ENCODE measurements at places on chromosomes 2 and 18.

GRCh38 chr2:207012461-207012860, 73.1 kb downstream of the CPO start:
- DNase-seq: no peak

GRCh38 chr2:11665510-11666362, 4.3 kb downstream of the NTSR2 start:
- no peak for DNase-seq

DNA sequence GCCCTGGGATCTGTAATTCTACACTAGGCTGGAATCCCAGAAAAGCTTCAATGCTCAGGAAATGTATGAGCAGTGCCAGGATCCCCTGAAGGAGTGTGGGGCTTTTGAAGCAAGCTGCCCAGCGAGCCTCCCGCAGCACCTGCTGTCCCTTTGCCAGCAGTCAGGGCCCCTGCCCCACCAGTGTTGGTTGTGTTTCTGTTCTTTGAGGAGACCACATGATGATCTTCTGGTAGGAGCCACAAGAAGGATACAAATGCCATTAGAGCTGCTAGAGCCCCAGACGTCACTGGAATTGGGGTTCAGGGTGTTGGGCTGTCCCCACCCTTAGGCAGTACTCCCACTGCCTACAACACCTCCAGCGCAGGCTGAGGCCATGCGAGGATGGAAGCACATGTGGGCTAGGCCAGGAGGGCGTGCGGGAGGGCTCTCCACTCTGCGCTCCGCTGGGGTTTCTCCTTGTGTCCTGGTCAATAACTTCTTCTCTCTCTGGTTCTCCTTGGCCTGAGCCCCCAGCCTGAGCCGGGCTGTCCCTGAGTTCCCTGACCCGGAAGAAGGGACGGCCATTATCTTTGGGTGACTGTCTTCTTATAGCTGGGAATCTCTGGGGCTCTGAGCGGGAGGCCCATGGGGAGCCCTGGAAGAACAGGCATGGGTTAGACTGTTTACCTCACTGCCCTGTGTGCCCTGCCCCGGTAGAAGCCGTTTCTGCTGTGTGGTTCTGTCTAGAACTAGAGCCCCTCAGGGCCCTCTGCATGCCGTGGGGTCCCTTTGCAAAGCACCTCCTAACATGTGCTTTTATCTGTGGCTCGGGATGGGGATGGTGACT, 73.9 kb downstream of the LRRFIP1 start:
- DNase-seq: no peak

GRCh38 chr2:140199312-140199711, 1419.1 kb upstream of the NXPH2 start:
- no peak for DNase-seq

GRCh38 chr2:47086054-47086471, 69.0 kb downstream of the STPG4 start:
- no peak for DNase-seq

GRCh38 chr2:225017713-225018112, 24.6 kb downstream of the DOCK10 start:
- peak; percentile 57 for DNase-seq

DNA sequence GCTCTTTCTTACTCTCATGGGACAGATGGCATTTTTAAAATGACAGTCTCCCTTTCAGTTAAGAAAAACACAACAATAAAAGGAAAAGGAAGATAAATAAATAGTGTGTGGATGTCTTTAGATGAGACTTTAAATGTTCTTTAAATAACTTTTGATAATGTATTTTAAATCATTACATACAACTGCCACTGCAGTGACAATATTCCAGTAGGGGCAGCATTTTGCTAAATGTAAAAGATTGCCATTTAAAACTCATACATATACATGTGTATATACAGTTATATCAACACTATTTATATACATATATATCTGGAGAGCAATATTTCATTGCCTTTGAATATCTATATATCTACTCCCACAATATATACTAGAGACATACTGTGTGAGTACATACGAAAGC, 90.7 kb downstream of the INO80D start:
- DNase-seq: no peak

DNA sequence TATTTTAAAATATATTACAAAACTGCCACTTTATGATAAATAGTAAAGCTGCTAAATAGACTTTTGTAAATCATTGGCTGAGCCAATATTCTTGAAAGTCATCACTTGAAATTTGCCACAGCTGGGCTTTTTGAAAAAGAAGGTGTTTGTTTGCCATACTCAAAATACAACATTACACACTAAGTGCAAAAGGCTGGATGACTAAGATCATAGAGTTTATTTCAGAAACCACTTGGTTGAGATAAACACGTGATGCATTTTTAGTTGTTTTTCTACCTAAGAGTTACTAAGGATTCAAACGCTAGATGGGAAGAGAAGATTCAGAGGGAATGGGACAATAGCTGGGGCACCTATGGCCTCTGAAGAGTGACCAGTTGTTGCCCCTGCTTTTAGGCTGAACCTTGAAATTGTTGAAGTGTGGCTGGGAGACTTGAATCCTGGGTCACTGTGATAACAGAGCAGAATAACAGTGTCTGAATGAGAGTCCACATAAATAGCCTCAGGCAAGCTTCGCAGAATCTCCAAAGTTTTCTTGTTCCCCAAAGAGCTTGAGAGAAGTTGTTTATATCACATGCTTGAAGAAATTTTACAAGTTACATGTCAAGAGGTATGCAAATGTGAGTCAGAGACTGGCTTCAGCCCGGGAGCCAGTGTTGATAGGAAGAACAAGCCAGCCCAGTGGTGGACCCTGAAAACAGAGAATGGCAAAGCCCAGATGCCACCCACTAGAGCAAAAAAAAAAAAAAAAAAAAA, 409.8 kb downstream of the GPD2 start:
- no peak for DNase-seq

DNA sequence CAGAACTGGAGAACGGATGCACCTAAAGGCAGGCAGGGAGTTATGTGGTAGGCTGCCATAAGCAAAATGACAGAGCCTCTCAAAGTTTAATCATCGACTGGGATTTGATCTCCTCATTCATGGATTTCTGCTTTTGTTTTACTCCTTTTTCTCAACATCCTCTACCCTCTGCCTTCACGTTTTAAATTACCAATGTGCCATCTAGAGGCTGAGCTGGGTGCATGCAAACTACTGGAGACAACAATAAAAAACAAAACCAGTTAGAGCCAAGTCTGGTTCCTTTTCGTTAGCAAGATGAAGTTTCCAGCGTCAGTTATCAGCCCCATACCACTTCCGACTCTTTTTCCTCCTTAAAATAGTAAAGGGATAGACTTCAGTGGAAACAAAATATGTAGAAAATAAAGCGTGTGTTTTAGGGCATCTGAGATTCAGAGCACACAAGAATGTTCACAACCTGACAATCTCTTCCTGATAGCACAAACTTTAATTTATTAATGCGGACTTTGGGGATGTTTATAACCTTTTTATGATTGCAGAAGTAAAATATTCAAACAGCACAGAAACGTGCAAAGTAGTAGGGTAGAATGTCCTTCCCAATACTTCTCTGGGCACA, 117.0 kb downstream of the LAMA1 start:
- peak; percentile 33 for DNase-seq

DNA sequence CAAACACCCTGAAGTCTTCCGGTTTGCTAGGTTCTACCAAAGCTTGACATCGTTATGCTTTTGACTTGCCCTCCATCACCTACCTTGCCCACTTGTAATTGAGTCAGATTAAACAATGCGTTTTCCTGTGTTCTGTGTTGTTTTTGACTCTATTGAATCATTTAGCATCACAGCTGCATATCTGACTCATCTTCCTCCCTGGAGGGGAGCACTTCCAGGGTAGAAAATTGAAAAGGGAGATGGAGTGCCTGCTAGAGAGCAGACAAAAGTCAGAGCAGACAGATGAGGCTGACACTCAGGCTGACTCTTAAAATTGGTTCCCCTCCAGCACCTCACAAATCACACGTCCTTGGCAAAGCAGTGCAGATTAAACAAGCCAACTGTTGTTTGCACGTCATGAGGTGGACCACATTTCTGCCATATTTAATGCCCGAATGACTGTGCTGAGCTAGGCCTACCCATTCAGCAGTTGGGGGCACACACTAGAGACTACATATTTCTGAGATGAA, 2.2 kb downstream of the MPP4 start:
- peak; percentile 99 for DNase-seq

GRCh38 chr2:3739313-3739712, 35.9 kb downstream of the DCDC2C start:
- DNase-seq: no peak

- DNase-seq: peak; percentile 2
Observed at GRCh38 chr2:212173756-212174510, 364.7 kb downstream of the ERBB4 start.

- no peak for DNase-seq
Observed at GRCh38 chr2:68127358-68128242, 30.1 kb upstream of the PNO1 start.

GRCh38 chr2:246489-247144, 17.2 kb downstream of the SH3YL1 start:
- DNase-seq: peak; percentile 70

DNA sequence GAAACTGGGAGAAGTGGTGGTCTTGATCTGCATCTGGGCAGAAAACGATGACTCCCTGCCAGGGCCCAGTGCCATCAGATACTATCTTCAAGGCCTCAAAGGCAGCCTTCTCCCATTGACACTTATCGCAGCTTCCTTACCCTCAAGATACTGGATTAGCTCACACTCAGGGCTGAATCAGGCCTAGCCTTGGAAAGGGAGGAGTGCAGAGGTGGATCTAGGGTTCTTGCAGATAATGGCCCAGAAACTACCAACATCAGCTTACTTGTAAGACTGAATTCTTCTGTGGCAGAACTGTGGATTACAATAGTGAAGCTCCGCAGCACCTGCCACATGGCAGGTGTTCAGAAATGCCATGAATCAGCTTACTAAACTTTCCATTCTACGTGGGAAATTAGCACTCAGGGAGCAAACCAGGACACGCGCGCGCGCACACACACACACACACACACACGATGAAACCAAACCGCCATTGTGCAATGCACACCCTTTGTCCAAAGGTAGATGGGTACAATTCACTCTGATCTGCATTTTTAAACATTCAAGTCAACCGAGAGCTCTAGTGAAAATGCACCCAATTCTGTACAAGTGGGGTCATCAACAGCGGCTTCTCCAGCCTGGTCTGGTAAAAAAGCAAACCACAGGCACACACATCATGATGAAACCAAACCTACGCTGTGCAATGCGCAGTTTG, 26.3 kb upstream of the TMEM182 start:
- DNase-seq: peak; percentile 8

DNA sequence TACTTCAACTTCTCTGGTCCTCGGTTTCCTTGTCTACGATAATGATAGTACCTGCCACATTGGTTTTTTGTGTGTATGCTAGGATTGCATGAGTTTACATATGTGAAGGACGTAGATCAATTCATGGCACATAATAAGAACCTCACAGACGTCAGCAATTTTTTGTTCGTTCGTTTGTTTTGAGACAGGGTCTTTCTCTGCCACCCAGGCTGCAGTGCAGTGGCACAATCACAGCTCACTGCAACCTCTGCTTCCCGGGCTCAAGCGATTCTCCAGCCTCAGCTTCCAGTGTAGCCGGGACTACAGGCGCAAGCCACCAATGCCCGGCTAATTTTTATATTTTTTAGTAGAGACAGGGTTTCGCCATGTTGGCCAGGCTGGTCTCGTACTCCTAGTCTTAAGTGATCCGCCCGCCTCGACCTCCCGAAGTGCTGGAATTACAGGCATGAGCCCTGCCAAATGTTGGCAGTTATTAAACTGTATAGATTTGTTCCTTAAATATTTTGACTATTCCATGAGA, 756 bp upstream of the SLC35F5 start:
- DNase-seq: no peak

DNA sequence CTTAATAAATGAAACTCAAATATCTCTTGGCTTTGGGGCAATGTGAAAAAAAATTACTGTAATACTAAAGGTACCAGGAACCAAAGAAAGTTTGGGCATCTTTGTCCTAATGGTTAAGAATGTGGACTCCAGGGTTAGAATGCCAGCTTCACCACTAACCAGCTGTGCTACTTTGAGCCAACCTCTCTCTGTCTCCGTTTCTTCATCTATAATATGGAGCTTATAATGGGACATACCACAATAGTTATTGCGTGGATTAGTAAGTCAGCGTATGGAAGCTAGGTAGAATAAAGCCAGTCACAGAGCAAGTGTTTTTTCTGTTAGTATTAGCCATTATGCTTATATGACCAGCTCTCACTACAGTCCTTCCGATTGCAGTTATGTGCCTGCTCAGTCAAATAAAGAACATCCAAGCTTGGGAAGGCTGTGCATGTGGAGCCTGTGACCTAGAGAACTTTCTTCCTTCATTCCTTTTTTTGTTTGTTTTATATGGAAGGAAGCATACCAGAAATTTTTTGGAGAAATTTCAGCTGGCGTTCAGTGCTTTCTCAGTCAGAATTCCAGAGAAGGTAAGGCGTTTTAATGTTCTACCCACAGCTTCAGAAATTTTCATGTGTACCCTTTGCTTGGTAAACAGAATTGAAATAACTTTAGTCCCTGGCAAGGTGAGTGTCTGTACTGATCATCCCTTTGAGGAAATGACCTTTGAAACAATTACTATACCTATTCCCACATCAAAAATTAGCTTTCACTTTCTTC, 114.0 kb upstream of the RND3 start:
- DNase-seq: peak; percentile 82

- no peak for DNase-seq
Observed at GRCh38 chr2:109218087-109218791, 89.2 kb downstream of the SH3RF3 start.

DNA sequence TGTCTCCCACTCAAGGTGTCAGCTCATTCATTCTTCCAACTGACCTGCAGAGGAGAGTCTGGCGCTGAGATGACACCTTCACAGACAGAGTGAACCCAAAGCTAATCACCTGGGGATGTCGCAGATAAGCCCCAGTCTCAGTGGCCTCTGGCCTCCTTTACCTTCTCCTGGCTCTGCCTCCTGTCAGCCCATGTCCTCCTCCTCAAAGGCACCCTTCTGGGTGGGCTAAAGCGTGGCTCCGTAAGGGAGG, 194.1 kb downstream of the MIB1 start:
- DNase-seq: no peak

DNA sequence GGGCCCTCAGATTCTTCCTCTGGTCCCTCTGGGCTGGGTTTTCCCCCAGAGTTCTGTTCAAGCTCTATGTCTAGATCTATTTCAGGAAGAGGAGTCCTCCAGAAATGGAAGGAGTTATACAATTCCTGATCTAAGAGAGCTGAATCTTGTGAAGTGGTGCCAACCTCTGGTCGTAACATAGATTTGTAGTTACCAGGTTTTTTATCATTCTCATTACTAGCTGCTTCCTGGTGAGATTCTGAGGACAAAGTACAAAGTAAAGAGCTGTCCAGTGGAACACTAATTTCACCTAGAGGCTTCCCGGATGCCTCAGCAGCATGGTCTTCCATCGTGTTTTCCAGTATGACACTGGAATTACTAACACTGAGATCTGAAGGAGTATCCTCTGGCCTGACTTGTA, 44.1 kb downstream of the PPP4R1 start:
- DNase-seq: no peak

DNA sequence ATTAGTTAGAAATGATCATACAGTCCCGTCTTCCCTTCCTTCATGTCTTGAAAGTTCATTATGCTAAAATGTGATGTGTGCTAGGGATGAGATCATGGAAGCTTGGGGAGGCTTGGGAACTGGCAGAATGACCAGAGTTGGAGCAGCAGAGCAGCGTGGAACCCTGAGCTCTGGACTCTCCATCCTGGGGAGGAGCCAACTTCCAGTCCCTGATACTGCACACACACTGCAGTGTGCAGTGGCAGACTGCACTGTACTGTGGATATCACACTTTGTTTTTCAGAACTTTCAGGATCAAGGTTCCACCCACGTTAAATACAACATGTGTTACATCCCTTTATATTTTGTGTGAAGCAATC, 27.3 kb upstream of the GREB1 start:
- DNase-seq: no peak
